ENCODE measurements at places on chromosomes 5 and 9. TPM values are rescaled to one million over a fixed set of nuclear protein-coding genes. Genes with fewer than 3 reads are reported as not detected.

The SPATA31D4 gene
- total RNA-seq: not detected

The GLDC gene
- 4.4 TPM for total RNA-seq

The MYO10 gene
- total RNA-seq: 13.0 TPM

The SHOC1 gene
- not detected for total RNA-seq

The UBAP2 gene
- 13.6 TPM for total RNA-seq

The AJM1 gene
- total RNA-seq: 2.7 TPM

The ZDHHC11B gene
- 0.26 TPM for total RNA-seq

The KIF4B gene
- not detected for total RNA-seq

The PCDHB11 gene
- 5.4 TPM for total RNA-seq

- DNase-seq: no peak
Observed at GRCh38 chr5:145800181-145800580, 35.0 kb downstream of the PRELID2 start.

GRCh38 chr5:180128671-180129261 lies 57.2 kb upstream of the RNF130 start:
- no peak for DNase-seq

DNA sequence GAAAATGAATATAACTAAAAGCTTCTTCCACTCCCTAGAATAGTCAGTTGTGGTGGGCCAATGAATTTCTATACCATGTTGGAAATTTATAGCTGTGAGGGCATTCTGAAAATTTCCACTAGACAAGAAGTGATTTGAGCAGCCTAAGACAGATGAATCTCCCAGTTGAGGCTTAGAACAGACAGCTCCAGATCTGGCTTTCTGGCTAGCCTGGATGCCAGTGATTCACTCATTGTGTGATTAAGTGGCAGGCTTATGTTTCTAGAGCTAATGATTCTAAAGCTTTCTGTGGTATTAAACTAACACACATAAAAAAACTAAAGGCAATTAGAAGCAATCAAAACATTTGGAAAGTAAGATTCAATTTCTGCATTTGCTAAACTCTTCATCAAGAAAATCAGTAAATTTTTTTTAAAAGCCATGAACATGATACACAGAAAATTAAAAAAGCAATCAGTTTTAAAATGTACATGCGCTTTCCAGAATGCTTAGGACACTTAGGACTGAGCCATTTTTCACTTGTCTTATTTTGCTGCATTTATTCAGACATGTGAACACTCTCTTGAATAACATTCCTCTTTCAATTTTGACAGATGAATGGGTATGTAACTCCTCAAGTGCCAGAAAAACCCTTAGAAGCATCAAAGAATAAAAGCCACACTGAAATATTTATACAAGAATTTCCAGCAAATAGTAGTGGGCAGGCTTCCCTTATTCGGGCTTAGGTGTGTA lies 100.5 kb upstream of the GNAQ start:
- no peak for DNase-seq

GRCh38 chr5:38369692-38370091 lies 111.3 kb downstream of the EGFLAM start:
- no peak for DNase-seq

GRCh38 chr9:86856259-86856658 lies 91.0 kb downstream of the GAS1 start:
- no peak for DNase-seq

DNA sequence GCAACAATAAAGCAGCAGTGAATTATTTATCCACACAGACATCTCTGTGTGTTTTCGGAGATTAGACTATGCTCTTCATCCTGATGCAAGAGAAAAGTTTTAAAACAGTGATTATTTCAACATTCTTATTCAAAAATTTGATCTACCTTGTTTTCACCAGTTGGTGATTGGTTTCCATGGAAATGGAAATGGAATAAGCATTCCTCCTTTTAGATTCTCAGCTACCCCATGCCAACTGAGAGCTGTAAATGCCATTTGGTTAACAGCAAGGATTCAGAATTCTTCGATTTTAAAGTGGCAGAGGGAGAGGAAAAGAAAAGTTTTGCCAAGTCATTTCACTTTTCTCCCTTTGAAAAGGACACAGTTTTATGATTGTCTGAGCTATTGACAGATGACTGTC lies 154.7 kb downstream of the PCSK5 start:
- DNase-seq: no peak

- no peak for DNase-seq
Observed at GRCh38 chr9:2957656-2958200, 113.8 kb upstream of the PUM3 start.

DNA sequence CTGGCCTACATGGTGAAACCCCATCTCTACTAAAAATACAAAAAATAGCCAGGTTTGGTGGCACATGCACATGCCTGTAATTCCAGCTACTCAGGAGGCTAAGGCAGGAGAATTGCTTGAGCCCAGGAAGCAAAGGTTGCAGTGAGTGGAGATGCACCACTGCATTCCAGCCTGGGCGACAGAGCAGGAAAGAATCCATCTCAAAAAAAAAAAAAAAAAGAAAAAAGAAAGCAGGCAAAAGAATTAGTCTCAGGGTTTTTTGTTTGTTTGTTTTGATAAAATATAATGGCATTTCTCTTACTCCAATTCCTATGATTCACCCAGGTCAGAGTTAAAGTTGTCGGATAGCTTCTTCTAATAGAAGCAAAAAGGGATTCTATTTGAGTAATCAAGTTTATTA lies 67.0 kb upstream of the ATG10 start:
- no peak for DNase-seq

DNA sequence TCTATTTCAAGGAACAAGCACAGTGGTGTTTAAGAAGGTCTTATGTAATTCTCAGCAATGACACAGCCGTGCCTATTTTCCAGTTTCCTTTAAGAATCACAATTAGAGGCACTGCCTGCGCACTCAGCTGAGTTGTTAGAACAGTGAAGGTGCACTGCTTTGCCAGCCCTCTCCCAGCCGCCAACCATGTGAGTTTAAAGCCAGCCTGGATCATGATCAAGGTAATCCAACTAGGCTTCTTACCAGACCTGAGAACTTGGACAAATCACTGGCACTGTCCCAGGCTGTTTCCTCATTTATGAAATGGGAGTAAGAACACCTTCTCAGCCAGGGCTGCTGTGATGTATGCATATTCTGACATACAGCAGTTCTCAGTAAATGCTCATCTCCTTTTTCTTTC lies 99.6 kb downstream of the ASTN2 start:
- no peak for DNase-seq

GRCh38 chr5:74319076-74319475 lies 321.5 kb downstream of the ENC1 start:
- DNase-seq: peak; percentile 46

DNA sequence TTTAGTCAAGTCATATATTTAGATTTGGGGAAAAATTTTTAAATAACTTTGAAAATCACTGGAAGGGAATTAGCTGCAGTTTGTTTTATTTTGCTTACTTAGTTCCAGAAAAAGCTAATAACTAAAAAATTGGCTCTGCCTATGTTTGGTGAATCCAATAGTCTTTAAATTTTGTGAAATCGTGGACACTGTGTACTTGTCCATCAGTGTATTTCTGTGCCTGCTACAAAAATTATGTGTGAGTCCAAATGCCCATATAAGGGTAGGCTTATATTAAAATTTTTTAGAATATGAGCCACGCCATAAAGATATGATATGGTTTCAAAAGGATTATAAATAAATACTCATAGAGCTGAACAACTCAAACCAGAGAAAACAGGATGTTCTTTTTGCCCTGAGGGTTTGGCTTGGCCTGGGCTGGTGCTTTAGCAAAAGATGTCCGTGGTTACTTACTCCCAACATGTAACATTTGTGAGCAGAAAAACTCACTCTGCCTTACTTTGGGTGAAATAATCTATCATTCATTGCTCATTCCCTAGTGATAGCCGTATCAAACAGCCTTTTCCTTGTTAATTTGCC lies 133.2 kb upstream of the PRLR start:
- no peak for DNase-seq

DNA sequence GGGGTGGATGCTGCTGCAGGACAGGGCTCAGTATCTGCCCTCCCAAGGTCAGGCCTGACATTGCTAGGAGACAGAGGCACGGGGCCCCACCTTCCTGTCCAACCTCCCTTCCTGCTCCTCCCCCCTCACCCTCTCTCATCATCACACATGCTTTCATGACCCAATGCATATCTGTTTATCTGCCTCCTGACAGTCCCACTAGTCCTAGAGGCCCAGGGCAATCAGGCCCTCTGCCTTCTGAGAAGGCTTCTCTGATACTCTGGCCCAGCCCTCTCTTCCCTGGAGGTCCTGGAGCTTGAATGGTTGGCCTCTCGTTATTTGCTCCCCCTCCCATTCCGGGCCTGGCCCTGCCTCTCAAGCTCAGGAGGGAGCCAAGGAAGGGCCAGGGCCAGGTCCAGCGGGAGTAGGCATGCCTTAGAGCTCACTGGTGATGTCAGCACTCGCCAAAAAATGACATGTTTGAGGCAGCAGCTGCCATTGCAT lies 90.6 kb upstream of the SAP30L start:
- DNase-seq: no peak

GRCh38 chr9:73143711-73144328 lies 7.8 kb upstream of the ANXA1 start:
- DNase-seq: peak; percentile 76

- no peak for DNase-seq
Observed at GRCh38 chr5:156096259-156096658, 230.7 kb upstream of the SGCD start.

GRCh38 chr5:82820961-82821845 lies 256.0 kb downstream of the TMEM167A start:
- DNase-seq: no peak

DNA sequence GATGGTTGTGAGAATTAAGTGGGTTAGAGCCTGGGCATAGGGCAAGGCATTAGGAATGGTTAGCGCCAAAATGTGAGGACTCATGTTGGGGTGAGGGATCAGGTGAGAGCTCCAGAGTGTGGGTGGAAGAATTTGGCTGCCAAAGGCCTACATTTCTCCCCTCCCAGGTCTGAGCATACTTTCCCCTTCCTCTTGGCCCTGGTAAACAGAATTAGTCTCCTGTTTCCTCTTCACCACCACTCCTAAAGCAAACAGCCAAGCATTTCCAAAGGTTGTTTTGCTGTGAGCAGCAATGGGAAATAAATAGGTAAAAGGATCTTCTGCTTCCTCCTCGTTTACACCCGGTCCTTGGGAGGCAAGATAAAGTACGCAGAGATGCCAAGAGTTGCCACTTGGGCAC lies 132.5 kb downstream of the ZSWIM6 start:
- DNase-seq: no peak

GRCh38 chr5:105230516-105231157 lies 1668.0 kb upstream of the NUDT12 start:
- no peak for DNase-seq

GRCh38 chr5:148014276-148014675 lies 49.5 kb upstream of the SPINK5 start:
- no peak for DNase-seq

DNA sequence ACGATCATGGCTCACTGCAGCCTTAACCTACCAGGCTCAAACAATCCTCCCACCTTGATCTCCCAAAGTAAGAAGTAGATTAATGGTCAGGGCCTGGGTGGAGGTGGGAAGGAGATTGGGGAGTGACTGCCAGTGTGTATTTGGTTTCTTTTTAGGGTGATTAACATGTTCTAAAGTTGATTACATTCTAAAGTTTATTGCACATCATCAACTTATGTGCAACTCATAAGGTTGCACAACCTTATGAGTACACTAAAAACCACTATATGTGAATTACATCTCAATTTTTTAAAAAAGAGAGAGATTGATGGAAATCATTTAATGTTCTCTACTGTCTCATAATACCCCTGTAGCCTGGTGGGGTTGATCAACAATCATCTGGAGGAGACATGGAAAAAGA lies 218.1 kb downstream of the AOPEP start:
- no peak for DNase-seq

DNA sequence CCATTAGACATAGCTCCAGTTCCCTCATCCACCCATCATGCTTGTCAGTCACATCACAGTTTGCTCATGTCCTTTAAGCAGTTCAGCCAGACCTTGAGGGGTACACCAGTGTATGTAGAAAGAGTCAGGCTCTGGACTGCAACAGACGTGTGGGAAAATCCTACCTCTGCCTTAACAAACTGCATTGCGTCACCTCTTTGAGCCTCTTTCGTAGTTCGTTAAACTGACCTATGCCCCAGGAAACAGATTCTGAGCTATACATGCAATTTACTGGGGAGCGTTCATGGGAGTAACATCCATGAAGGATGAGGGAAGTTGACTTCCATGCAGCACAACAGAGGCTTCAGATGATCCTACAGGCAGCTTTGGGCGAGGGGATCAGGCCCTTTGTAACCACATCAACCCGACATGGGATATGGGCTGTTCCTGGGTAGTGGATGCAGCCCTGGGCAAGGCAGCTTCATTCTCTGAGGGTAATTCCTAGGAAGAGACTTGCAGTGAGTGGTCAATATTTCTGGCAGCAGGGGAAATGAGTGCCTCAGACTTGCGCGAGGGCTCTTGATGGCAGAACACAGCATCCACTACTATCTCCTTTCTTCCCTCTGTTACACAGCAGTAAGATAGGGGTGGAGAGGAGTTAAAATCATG lies 4.3 kb downstream of the SPINK4 start:
- no peak for DNase-seq

All from NCI-H460 (cell line).